Fibroblast of the conjunctiva (primary cell): ENCODE measurements at places on chromosomes 13 and 19.

GRCh38 chr19:51802775-51803174 lies 7.8 kb downstream of the FPR3 start:
- no peak for DNase-seq

DNA sequence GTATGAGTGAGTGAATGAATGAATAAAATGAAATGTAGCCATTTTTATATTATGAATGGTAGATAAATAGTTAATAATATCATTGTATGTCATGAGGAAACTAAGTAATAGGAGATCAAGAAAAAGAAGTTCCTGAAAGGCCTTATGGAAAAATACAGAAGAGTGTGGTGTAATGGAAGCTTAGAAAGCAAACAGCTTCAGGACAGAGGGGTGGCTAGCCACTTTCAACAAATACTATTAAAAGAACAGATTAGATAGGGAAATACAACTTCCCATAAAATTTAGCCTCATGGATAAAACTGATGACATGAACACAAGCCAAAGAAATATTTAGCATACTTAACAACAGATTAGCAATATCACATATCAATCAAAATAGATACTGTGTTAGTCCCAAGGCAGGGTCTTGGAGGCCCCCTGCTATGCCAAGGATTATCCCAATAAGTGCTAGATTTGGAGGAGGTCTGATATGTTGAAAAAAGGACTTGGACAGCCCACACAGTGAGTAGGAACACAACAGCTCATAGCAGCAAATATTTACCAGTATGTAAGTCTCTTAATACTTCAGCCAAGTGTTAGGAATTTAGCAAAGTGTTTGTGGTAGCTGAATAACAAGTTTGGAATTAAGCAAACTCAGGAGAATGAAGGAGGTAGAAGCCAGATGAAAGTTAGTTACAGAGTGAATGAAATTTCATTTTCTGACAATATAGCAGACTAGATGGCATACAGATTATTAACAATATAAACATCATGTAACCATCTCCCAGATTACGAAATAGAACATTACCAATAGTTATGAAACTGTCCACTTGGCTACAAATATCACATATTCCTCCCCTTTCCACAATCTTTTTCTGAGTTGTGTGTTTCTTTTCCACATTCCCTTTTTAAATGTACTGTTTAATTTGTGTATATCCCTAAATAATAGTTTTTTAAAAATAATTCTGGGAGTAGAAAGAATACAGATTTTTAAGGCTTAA lies 1632.0 kb downstream of the PCDH9 start:
- peak; percentile 57 for DNase-seq

- no peak for DNase-seq
Observed at GRCh38 chr19:17415121-17415520, 4.7 kb upstream of the MVB12A start.

DNA sequence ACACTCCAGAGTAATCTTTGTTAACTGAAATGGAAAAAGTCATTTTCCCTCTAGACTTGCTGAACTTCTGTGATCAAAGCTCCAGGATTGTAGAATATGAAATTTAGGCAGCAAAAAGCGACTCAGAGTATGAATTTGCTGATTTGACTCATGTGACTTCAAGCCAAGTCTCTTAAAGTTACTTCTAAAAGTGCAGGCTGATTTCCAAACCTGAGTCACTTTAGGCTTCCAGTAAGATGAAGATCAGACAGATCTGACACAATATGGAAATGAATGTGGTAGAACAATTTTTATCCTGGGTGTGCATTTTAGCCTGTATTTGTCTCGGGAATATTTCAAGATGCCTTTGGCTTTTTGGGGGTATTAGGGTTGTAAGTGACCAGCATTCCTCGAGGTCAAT lies 151.0 kb upstream of the TMTC4 start:
- DNase-seq = no peak

GRCh38 chr13:31121379-31122140 lies 40.1 kb downstream of the HSPH1 start:
- DNase-seq = no peak

DNA sequence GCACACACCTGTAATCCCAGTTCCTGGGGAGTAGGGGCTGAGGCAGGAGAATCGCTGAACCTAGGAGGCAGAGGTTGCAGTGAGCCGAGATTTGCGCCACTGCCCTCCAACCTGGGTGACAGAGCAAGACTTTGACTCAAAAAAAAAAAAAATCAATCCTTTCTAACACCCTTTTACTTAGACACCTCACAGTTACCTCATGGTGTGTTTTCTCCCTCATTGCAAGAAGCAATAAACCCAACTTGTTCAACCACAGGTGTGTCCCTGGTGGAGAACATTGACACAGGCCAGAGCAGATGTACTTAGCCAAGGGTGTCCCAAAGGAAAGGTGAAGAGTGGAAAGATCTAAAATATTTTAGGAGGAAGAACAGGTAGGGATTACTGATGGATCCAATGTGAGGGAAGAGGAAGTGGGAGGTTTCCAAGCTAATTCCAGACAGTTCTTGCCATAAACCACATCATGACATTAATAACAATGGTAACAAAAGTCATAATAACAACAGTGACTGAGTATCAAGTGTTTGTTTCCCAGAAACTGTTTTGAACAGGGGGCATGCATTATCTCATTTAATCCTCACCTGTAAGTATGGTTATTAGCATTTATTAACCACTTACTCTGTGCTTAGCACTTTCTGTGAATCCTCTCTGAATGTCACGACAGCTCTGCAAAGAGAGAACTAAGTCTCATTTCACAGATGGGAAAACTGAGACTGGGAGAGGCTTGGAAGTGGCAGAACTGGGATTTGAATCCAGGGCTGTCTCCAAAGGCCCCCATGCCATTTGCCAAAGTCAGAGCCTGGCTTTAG lies 3.1 kb upstream of the LYPD3 start:
- no peak for DNase-seq

- no peak for DNase-seq
Observed at GRCh38 chr19:48858984-48859710, 9.3 kb downstream of the PLEKHA4 start.

GRCh38 chr13:51959773-51960172 lies 51.5 kb downstream of the ATP7B start:
- DNase-seq = no peak

DNA sequence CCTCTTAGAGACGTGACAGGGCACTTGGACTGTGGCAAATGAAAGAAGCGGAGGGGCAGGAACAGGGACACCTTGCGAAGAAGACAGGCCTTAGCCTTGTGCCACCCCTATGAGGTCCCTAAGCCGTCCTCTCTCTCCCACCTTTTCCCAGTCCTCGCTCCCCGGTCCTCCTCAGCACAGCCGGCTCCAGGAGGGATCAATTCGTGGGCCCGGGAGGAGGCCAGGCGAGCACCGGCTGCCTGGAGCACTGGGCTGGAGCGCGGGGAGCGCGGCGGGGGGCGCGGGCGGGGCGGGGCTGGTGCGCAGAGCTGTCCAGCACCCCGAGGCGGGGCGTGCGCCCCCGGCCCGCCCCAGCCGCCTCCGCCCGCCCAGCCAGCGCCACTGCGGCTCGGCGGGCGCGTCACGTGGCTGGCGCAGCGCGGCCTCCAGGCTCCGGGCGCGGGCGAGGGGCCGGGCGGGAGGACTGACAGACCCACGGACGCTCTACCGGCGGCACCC lies at the start of gene LRP3:
Gene LRP3 (plus strand): TSS at position 466 of the 498 bp plus-strand sequence. CDS start 456 bp downstream, outside the sequence.
- no peak for DNase-seq

DNA sequence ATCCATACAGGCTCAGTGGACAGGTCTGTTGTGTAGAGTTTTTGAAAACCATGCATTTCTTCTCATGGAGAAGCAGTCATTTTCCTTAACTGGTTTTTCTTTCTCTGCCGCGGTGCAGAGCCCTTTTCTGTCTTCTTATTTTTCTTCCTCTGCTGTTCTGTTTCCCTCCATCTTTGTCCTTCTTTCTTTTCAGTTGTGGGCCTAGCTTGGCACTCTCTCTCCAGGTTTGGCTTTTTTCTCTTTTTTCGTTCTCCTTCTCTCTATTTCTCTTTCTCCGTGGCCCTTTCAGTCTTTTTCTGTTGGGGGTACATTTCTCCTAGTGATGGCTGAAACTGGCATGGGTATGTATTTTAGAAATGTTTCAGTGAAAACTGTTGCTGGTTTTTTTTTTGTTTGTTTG lies 24.1 kb downstream of the NFIX start:
- no peak for DNase-seq

DNA sequence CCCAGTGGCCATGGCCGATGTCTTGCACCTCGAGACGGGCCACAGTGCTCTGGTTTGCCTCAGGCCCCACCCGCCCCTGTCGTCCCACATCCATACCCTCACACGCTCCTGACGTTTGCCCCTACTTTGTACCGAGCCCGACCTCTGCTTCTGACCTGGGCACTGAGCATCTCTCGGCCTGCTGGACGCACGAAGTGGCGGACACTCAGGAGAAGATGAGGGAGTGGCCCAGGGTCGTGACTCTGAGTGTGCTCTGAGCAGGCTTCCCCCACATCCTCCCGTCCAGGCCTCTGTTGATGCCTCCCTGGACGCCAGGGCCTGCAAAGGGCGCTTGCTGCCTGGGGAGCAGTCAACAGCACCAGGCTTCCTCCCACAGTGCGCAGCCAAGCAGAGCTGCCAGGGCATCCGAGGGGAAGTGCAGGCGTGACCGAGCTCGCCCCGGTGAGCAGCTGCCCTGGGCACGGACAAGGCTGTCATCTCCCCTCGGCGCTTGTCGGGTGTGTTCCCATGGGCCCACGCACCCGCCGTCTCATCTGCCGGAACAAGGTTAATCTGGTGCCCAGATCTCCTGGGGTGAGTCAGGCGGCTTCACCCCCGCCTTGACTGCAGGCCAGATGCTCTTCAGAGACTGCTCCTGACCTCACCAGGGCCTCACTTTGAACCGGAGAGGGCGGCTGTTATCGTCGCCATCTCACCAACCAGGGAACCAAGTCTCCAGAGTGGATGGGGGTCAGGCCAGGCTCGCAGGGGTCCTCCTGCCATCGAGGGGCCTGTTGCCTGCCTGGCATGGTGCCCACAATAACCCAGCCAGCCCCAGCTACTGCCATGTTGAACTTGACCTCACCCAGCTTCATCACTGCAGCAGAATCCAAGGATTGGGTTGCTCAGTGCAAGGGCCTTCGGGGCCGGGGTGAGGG lies 27.2 kb downstream of the COMP start:
- DNase-seq = peak; percentile 17

- DNase-seq = no peak
Observed at GRCh38 chr19:27794494-27795042, 1418.4 kb downstream of the UQCRFS1 start.

DNA sequence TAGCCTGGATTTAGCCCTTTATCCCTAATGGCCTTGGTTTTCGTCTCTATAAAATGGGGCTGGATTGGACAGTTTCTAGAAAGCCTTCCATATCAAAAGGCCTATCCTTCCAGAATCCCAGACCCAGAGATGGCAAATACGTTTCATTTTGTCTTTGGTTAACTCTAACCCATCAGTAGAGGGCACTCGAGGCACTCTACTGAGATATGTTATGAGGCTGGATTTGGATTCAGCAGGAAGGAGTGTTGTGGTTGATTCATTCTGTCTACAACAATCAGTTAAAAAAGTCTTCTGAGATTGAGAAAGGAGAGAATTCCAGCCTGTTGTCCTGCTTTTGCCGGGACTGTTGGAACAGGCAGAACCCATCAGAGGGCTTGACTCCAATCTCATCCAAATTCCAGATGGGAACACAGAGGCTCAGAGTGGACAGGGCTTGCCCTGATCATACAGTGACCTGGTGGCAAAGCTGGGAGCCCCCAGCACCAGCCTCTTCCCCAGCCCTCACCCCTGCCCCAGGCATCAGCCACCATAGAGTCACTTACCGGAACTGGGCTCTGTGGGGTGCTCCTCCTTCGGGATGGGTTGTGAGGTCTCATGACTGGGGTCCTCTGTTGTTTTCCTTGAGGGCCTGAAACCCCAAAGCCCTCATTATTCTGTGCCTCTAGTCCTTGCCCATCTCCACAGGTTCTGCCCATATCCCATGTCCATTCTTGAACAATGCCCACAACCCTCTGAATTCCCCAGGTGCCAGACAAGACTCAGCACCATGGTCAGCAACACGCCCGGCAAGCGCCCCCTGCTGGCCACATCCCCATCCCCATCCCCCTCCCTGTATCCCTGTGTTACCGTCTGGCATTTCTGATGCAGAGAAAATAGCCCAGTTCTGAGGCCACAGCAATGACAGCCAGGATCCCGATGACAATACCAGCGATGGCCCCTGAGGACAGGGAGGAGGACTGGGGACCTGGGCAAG lies 12.3 kb upstream of the ZNF180 start:
- DNase-seq = no peak

DNA sequence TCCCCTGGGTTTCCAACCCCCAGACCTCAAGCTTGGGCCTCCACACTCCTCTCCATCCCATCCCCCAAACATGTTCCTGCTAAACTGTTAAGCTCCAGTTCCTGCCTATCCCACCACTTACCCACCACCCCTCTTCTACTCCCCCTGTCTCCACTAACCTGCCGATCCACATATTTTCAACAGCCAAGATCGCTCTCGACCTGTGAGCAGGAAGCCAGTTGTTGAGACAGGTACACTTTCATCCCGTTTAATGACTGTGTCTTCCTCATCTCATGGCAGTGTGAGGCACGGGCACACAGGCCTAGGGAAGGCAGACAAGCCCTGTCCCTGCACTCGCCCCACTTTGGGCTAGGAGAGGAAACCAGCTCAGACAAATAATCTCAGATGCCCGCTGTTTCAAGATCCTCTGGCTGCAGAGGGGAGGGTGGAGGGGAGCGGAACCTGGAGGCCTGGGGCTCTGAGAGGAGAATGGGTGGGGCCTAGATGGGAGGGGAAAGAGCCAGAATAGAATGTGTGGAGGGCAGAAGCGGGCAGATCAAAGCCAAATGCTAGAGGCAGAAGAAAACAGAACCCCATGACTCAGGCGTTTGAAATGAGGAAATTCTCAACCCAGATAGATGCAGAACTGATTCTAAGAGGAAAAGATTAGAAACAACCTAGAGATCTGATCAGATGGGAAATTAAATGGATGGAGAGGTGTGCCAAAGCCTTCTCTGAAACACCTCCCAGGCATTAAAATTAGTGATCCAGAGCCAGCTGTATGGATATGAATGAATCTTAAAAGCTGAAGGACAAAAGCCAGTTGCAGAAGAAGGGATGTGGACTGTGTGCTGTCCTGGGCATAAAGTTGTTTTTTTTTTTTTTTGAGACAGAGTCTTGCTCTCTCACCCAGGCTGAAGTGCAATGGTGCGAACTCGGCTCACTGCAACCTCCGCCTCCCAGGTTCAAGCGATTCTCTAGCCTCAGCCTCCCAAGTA lies 16.9 kb upstream of the CYP2S1 start:
- DNase-seq = peak; percentile 63

- DNase-seq = peak; percentile 42
Observed at GRCh38 chr19:10815969-10816644, 19.9 kb downstream of the TMED1 start.

DNA sequence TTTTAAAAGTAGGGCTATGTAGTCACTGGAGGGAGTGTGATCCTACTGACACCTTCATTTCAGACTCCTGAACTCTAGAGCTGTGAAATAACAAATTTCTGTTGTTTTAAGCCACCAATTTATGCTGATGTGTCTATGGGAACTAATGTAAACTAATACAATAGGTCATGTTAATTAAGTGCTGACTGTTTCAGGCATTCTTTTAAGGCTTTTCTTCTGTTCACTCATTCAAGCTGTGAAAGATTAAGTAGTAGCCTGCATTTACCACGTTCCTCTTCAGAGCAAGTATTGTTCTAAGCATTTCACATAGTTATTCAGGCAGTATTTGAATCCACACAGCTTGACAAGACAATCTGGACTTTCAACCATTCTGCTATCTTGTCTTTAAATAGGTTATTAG lies 1135.0 kb downstream of the SLITRK1 start:
- no peak for DNase-seq

- DNase-seq = no peak
Observed at GRCh38 chr19:4436231-4436630, 21.4 kb downstream of the UBXN6 start.
